Dermis blood vessel endothelial cell (primary cell): ENCODE measurements at places on chromosomes 2 and 18. TPM values are rescaled to one million over a fixed set of nuclear protein-coding genes. Genes with fewer than 3 reads are reported as not detected.

Gene ABCG8
- total RNA-seq = not detected in 2 replicates

Gene FIGN
- total RNA-seq = under 0.01 and 0.23 TPM in 2 replicates

Gene EIF5B
- 20.8 and 45.6 TPM in 2 replicates for total RNA-seq

Gene LBH
- 25.1 and 49.9 TPM in 2 replicates for total RNA-seq

Gene CDH19
- not detected in 2 replicates for total RNA-seq

Gene TMEM247
- not detected in 2 replicates for total RNA-seq

Gene TMEM178A
- not detected in 2 replicates for total RNA-seq

Gene BCL2
- total RNA-seq = 0.88 and 1.4 TPM in 2 replicates

Gene HOXD12
- not detected in 2 replicates for total RNA-seq

Gene G6PC2
- total RNA-seq = not detected in 2 replicates

Gene OTX1
- total RNA-seq = 0.34 TPM in 1 of 2 replicates, not detected in the other

Gene DTNA
- 2.6 and 2.9 TPM in 2 replicates for total RNA-seq

Gene PPP1R1C
- 0.28 and 0.51 TPM in 2 replicates for total RNA-seq

Gene IWS1
- 42.8 and 53.1 TPM in 2 replicates for total RNA-seq

Gene SMYD1
- total RNA-seq = not detected in 2 replicates

Gene ACYP2
- total RNA-seq = 8.2 and 9.4 TPM in 2 replicates

Gene LONRF2
- total RNA-seq = under 0.01 TPM in 1 of 2 replicates, not detected in the other

Gene TIA1
- total RNA-seq = 147 and 155 TPM in 2 replicates
